ENCODE measurements at places on chromosomes 6 and 20.

DNA sequence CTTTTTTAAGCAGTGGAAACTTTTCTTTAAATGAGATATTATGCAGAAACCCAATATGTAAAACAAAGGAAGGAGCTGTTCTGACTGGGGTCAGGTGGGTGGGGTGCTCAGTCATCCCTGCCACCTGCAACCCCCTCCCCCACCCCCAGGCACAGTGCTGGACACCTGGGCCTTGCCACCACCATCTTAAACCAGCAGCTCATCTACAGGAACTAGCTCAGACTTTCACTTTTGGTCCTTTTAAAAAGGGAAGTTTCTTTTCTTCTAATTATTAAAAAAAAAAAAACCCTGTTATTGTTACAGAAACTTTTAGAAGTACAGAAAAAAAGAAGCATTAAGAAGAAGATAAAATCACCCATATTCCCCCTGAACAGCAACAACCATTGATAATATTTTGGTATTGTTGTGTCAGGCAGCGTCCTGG lies 37.1 kb downstream of the PPP1R16B start:
- DNase-seq = no peak

DNA sequence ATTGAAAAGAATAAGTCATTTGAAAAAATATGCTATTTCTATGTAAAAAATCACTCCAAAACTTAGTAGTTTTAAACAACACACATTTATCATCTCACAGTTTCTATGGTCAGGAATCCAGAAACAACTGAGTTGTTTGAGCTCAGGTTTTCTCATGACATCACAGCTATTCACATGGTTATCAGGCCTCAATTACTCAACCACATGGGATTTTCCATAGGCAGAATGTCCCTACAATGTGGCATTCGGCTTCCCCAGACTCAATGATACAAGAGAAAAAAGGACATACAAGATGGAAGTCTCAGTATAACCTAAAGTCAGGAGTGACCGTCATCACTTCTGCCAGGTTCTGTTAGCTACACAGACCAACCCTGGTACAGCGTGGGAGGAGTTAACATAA lies 3.4 kb upstream of the SLC35D3 start:
- no peak for DNase-seq

DNA sequence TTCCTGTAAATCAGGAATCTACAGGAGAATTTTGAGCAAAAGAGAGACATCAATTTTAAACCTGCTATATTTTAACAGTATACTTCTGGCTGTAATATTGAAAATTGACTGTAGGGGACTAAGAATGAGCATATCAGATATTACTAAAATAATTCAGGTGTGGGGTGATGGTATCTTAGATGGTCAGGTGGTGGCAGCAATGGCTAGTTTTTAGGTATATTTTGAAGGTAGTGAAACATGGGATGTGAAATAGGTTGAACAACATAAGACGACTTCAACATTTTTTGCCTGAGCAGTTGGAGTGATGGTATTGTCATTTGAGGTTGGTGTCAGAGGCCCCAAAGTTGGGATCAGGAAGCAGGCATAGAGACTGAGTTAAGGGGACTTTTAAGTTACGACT lies 32.1 kb downstream of the FAM83B start:
- no peak for DNase-seq

DNA sequence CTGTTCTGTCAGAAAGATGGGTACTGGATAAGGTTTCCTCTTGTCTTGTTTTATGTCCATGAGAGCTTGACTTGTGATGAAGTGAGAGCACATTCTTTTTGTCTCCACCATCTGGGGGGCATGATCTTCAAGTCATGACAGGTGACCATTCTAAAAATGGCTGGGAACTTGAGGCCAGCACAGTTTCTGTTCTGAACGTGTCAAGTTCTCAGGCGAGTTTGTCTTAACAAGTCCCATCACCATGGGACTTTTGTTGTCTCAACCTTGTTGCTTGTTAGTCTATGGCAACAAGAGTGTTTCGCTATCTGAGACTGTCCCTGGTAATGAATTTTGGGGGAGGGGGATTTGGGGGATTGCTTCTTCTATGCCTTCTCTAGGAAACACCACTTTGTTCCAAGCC lies 25.6 kb upstream of the ENPP4 start:
- no peak for DNase-seq

- no peak for DNase-seq
Measured at GRCh38 chr6:137999815-138000214, 107.4 kb downstream of the PERP start.

DNA sequence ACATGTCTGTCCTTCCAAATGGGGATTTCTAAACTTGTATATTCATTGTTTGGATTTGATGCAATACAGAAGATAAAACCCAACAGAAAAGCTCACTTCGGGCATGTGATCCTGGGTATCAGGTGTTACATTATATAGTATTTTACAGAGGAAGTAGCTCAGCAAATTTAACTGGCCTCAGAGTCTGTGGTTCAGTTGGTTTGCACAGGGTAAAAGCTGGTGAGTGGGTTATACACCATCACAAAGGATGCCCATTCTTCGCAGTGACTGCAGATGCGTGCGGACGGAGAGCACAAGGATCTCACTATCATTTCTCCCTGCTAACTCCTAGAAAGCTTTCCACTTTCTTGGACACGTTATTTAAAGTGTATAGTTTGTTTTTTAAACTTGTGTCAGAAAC lies 236.7 kb downstream of the TMEM242 start:
- no peak for DNase-seq

Measured in stimulated activated CD8-positive, alpha-beta memory T cell treated with anti-CD3 and anti-CD28 coated beads, Interleukin-7, amount 100 ng/mL, for 1 hour (primary cell).